ENCODE measurements at places on chromosomes 5 and 9.

DNA sequence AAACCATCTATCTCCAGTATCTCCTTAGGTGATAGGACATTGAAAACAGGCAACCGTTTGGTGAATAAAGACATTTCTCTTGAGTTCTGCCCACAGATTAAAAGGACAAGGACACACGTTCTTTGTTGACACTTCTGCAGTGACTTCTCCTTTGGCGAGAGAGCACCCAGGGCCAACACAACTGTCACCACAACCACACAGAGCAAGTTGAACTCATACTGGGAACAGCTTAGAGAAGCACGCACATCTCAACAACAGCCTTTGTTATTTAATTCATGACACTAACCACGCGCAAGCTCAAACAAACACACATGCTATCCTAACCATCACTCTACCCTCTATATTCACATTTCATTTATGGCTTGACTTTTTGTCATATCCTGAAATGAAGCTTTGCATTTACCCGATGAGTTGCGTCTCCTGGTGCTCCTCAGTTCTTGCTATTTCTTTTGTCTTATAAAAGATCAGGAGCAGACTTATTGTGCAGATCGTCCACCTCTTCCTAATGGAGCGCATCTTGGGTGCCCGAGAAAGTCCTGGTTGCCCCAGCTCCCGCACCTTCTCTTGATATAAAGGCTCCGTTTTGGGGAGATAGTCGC, 543 bp downstream of the ST8SIA4 start:
- DNase-seq: no peak

DNA sequence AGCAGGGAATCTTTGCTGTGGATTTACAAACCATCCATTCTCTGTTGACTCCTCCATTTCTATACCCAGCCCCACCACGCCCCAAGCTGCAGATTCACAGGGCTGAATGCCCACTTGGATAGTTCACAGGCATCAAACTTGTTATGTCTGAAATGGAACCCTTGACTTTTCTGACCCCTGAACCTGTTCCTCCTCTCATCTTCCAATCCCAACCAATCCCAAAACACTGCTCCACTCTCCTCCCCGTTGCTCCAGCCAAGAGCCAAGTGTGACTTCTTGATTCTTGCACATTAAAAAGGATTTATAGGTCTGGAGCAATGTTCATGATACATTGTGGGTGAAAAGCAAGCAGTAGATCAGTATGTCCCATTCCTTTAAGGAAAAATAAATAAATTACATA, 145.6 kb downstream of the DAB2IP start:
- DNase-seq: no peak

DNA sequence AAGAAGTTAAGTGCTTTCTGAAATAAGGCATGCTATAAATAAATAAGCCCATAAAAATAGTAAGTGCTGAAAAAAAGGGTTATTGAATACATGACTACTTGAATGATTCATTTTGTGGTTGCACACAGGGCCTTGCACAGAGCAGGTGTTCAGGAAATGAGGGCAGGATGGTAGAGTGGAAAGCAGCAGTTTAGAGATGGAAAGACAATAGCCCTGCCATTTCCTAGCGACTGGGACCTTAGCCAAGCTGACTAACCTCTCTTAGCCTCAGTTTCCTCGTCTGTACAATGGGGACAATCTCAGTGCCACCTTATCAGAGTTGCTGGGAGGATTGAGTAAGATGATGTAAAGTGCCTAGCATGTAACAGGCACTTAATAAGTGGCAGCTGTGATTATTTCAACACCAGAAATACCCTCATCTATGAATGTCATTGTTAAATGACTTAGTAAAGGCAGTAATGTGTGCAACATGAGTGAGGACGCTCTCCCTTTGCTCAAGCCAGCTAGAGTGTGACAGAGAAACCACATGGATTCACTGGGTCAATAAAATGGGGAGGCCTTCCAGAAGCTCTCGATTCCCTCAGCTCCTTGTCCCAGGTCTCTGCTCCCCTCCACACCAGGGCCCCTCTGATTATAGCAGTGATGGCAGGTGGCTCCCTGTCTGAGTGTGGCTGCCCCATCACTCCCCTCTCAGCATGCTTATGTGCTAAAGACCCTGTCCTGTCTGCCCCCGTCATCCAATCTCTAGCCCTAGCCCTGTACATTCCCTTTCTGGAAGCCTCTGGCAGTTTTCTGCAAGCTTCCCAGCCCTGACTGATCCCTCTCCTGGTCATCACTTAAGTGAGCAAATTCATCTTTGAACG, 16.0 kb upstream of the PHF19 start:
- no peak for DNase-seq

DNA sequence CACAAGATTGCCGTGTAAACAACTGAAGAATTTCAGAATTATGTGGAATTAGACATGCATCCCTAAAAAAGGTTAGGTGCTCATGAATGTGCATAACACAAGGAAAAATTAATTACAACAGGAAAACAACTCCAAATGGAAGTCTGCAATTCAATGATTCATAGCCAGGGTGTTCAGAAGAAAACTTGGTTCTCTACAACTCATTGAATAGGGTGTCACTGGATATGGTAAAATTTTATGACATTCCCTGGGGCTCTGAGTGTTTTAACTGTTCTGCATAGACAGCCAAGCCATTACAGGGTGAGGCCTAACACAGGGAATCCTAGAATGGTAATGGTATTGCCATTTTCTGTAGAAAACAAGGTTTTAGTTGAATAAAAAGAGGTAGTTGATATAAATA, 24.4 kb upstream of the ZSWIM6 start:
- DNase-seq: no peak

DNA sequence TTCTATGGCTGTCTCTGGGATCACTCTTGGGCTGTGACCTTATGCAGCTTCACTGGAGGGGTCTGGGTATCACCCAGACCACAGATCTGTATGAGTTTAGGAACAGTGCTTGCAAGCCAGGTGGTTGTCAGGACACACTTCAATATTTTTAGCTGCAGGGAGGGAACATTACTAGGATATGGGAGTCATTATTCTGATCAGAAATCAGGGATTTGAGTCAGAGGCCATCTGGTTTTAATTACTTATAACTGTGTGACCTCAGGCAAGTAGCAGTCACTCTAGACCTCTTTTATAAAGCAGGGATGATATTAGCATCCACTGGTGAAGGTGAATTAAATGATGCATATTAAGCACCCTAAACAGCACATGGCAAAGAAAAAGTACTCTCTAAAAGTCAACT, 60.1 kb upstream of the NMUR2 start:
- DNase-seq: no peak

- no peak for DNase-seq
These were observed 46.1 kb downstream of the PIK3R1 start for GRCh38 chr5:68261569-68262065.

DNA sequence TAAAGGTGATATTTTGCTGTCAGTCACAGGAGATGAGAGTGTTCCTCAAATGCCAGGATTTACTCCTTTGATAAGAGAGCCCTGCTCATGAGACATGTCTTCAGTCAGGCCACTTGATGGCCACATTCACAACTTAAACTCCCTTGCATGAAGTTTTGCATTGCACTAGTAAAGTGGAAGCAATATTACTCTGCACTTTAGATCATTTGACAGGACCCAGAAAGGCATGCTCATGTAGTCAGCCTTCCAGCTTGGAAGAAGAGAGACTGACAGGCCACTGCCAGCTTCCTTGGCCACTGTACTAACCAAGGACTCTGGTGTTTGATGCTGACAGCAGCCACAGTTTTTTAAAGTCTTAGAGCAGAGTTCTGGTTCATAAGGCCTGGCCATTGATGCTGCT, 42.6 kb downstream of the NPR3 start:
- no peak for DNase-seq

DNA sequence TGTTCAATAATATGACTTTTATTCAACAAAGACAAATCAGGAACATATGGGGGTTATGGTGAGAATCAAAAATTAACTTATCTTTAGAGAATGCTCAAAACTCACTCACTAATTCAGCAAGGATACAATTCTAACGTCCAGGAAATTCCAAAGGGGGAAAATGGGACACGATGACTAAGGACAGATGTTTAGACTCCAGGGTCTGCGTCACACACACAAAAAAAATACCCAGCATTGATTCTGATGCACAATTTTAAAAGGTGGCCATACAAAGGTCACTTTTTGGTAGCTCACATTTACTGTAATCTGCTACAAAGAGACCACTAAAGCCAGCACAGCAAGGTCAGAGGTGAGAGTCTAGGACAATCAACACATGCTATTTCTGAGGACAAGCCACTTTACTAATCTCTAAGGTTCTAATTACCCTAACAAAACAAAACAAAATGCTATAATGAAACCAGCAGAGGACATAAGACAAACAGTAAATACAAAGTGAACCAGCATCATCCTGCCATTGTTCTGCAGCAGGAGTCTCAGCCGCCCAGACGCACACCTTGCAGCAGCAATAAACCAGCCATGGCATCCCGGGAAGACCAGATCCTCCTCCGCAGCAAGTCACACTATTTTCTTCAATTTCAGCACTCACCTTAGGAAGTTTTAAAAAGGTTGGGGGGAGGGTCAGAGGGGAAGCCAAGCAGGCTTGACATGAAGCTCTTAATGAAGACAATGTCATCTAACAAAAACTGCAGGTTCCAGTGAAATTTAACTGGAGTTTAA, 57.8 kb downstream of the TTC39B start:
- DNase-seq: no peak

GRCh38 chr9:124394167-124394566, 21.1 kb downstream of the PSMB7 start:
- DNase-seq: no peak

DNA sequence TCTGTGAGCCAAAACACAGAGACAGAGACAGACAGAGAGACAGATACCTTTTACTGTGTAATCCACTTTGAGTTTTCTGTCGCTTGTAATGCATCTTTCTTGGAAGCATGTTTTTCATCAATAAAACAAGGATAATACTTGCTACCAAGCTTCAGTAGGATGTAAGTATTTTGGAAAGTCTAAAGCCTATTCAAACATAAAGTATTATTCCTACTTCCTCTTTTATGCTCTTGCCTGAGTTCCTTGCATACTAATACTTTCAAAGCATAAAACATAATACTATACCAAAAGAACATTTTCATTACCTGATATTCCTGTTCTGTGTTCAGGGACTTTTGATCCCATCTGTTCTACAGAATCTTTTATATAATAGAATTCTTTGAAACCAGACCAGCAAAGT, 64.5 kb upstream of the SLC30A5 start:
- DNase-seq: no peak

DNA sequence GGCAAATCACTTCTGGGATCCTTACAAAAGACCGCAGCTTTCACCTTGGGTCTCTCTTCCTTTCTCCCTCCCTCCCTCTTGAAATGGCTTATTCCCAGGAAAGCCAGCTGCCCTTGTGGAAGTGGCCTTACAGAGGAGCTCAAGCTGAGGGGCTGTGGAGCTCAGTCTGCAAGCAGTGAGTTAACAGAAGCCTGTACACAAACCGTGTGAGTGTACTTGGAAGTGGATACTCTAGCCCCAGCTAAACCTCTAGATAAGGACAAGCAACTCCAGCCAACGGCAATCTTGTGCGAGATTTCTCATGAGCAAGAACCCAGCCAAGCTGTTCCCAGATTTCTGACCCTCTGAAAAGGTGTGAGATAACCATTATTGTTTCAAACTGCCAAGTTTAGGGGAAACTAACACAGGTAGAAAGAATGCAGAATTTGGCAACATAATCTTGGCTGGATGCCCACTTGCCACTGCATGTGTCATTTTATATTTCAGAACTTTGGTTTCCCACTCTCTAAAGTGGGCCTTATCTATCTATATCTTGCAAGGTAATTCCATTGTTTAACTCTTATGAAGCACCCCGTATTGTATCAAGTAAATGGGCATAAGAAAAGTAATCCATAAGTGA, 85.6 kb downstream of the CDH18 start:
- no peak for DNase-seq

DNA sequence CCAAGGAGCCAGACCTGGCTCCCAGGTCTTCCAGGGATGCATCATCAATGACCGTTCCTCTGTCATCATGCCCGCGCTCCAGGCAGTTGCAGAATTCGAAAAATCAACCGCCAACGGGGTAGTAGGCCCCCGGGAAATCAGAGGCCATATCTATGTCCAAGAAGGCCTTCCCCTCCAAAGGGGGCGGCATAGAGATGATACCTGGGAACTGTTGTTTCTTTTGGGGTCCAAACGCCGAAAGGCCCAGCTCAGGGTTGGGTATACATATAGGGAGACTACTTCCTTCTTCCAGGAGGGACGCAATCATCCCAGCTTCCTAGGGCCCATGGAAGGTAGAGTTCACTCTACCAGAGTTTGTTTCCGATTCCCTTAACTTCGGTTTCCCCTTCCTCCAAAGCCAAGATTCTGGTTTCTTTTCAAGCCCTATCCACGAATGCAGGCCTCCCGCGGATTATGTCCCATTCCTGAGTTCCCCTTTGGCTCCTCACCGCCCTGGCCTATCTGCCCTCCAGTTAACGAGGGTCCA, 754 bp downstream of the DCAF12 start:
- DNase-seq: no peak

DNA sequence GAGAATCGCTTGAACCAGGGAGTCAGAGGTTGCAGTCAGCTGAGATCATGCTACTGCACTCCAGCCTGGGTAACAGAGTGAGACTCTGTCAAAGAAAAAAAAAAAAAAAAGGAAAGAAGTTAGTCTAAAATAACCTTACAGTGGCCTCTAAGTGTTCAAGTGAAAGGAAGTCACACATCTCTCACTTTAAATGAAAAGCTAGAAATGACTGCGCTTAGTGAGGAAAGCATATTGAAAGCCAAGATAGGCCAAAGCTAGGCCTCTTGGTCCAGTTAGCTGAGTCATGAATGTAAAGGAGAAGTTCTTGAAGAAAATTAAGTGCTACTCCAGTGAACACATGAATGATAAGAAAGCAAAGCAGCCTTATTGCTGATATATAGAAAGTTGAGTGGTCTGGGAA, 38.1 kb downstream of the ITGA1 start:
- DNase-seq: no peak

- no peak for DNase-seq
These were observed 48.7 kb upstream of the ACTBL2 start for GRCh38 chr5:57531333-57531732.

- no peak for DNase-seq
These were observed 51.9 kb downstream of the NIPAL4 start for GRCh38 chr5:157511651-157512644.

DNA sequence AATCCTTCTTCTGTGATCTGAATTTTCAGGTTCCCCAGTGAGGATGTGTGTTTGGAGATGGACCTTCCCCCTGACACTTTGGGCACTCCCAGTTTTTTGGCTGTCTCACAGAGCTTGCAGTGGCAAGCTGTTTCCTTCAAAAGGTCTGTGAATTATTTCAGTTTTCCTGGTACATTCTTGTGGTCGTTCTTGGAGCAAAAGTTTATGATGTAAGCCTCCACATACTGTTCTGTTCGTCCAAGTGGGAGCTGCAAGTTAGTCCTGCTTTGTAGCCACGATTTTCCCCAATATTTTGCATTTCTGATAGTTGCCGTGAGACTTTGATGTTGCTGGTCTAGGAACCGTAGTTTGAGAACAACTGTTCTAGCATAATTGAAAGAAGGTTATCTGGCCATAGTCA, 88.3 kb downstream of the MTAP start:
- DNase-seq: no peak

- no peak for DNase-seq
These were observed 84.9 kb downstream of the PRELID2 start for GRCh38 chr5:145750199-145750598.

- DNase-seq: no peak
These were observed 1865.4 kb downstream of the MAT2B start for GRCh38 chr5:165370794-165371193.
